G401 (cell line): ENCODE measurements at places on chromosomes 7 and 10.

DNA sequence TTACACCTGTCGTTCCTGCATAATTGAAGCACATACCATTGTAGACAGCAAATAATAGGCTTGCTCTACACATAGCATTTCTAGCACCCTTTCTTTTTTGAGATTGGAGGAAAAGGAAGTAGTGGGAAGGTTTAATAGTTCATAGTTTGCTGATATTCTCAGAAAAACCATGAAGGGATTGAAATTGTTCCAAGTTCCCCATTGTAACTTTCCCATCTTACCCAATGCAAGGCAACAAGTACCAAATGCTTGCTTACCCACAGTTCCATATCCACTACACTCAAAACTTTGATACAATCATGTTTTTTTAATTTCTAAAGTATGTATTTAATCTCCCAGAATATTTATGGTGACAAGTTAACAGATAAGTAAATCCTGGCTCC lies 13.8 kb downstream of the CYP3A5 start:
- DNase-seq, result no peak

DNA sequence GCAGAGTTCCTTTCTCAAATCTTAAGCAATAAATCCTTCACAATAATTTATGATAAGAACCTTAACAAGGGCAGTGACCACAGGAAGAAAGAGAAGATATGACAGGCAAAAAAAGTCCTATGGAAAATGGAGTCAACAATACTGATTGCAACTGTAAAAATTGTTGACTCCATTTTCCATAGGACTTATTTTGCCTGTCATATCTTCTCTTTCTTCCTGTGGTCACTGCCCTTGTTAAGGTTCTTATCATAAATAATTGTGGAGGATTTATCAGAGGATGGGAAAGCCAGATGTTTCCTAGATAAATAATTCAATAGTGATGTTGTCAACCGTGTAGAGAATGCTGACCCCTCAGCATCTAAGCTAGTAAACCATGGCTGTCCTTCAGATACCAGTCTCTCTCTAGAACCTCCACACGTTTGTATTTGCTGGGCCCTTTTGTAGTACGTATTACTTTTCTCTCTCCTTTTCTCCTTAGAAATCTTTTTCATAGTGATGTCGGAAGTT lies 172.6 kb upstream of the BET1 start:
- no peak for DNase-seq

- no peak for DNase-seq
These were observed 68.1 kb downstream of the CNOT4 start for GRCh38 chr7:135441791-135442190.

- DNase-seq, result no peak
These were observed 7.5 kb upstream of the CYTH3 start for GRCh38 chr7:6279937-6280336.

- DNase-seq, result peak; percentile 92
These were observed 11.9 kb upstream of the TSPAN15 start for GRCh38 chr10:69439350-69439739.

GRCh38 chr7:74141705-74142104 lies 32.5 kb upstream of the EIF4H start:
- DNase-seq, result no peak

DNA sequence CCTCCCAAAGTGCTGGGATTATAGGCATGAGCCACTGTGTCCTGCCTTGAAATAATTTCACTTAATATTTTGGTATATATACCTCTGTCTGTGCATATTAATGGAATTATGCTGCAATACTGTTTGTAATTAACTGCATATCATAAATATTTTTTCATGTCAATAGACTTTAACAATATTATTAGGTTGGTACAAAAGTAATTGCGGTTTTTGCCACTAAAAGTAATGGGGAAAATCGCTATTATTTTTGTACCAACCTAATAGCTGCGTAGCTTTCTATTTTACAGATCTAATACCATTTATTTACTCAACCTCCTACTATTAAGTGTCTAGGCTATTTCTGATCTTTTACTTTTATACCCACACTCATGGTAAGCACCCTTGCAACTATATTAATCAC lies 3.9 kb upstream of the PDE6C start:
- no peak for DNase-seq

GRCh38 chr10:115092258-115092554 lies 959 bp upstream of the ATRNL1 start:
- DNase-seq, result no peak

- no peak for DNase-seq
These were observed 88.8 kb downstream of the GSAP start for GRCh38 chr7:77327067-77327931.

DNA sequence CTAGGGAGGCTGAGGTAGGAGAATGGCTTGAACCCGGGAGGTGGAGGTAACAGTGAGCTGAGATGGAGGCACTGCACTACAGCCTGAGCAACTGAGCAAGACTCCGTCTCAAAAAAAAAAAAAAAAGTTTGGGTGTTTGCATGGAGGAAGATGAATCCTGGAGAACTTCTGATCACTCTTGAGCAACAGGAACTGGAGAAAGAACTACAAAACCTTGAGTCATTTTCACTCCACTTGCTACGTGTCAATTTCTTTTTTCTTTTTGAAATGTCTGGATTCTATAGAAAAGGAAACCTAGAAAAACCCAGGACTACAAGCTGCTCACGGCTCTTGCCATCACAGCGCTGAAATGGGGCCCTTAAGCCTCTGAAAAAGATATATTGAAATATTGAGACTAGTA lies 189.6 kb upstream of the NRP1 start:
- DNase-seq, result no peak

- no peak for DNase-seq
These were observed 63.0 kb downstream of the PIP4K2A start for GRCh38 chr10:22651276-22651980.

GRCh38 chr10:26730552-26730951 lies 33.1 kb downstream of the PDSS1 start:
- DNase-seq, result no peak

DNA sequence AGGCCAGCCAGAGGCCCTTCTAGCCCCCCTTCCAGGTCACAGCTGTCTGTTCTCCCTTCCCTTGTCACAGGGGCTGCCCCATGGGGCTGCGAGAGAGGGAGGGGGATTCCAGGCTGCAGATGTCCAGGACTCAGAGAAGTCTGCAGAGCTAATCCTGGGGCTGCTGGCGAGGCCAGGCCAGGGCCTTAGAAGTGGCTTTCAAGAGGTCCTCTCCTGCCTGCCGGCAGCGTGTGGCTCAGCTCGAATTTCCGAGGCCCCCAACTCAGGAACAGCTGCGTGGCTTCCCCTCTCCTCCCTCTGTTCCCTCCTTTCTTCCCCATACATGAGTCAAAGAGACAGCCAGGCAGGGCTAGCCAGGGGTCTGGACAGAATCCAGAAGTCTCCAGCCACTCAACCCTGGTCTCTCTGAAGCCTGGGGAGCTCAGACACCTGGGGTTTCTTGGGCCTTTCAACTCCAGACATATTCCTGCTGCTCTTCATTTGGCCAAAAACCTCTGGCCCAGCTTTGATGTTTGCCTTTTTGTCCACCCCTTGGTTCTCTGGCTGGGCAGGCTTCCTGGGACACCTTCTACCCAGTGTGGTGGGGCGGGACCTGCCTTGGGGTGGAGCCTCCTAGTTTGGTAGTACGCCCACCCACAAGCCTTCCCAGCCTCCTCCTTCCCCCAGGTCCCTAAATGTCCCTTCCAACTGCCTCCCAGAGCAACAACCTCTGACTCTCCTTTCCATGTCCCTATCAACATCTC lies 21.8 kb upstream of the EIF5AL1 start:
- no peak for DNase-seq

DNA sequence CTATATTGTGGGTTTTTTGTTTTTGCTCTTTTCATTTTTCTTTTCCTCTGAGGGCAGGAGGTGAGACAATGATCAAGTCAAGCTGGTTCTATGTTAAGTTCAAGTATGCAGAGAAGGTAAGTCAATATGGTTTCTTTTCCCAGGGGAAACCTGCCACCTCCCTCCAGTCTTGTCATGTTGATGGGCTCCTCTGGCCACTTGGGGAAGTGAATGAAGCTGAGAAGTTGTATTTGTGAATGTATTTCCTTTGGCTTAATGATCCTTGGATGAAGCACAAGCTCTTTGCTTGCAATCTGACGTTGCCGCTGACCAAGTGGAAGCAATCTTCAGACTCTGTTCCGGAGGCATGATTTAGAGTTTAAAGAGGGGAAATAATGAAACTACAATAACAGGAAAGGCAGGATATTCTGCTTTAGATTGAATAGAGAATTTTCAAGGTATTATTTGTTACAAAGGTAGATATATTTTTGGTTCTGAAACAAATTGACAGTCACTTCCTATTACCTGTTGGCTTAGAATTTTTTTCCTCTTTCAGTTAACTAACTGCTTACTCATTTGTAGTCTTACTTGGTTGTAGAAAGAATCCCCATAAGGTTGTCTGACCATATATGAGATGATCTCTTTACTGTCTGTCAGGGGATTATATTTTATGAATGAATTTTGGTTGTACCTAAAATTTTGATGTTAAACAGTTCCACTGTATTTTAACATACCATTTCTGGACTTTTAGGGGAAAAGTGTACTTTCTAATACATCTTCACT lies 369.6 kb downstream of the AUTS2 start:
- peak; percentile 19 for DNase-seq

- peak; percentile 91 for DNase-seq
These were observed at the start of gene HERC4 for GRCh38 chr10:68074775-68075549. Gene HERC4 (minus strand): TSS chr10:68075283. CDS start chr10:68073108, 2,175 bp downstream.

- no peak for DNase-seq
These were observed 65.5 kb downstream of the ASB13 start for GRCh38 chr10:5600908-5601307.

- peak; percentile 90 for DNase-seq
These were observed 7.0 kb downstream of the KNDC1 start for GRCh38 chr10:133166828-133167692.

DNA sequence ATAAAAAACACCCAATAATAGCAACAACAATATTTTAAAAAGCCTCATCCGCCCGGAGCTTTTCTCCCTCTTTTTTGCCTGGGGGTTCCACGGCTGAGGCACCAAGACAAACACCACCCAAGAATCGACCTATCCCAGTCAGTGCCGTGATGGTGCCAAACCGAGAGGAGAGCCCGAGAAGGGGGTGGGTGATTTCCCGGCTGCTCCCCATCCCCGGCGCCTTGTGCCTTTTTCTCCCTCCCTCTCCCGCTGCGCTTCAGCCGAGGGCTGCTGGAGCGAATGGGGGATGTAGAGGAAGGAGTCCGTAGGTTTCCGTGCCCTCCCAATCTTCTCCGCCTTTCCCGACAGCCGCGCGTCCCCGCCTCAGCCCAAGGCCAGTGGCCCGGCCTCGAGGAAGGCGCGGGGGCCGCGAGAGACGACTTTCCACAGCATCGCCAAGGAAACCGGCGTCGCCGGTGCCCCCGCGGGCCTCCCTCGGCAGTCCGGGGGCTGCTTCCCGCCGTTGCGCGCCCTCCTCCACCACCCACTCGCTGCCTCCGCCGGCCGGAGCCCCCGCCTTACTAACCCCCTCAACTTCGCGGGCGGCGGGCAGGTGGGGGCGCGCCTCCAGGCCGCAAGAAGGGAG lies 1.3 kb downstream of the EGR2 start:
- DNase-seq, result no peak

DNA sequence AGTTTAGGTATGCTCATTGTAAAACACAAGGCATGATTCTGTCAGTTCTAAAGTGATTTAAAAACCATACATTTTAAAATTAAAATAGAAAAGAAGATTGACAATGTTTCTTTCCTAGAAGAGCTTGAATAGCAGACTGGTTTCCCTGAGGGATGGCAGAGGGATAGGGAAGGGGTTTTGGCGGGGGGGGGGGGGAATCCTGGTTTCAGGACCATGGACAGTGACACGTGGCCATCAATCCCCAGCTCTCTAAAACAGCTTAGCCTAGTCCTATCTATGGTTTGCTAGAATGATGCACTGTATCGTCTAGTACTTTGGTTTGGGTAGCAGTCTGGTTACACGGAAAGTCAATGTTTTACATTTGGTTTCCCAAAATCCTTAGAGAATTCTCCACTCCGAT lies 88.7 kb downstream of the PHYHIPL start:
- no peak for DNase-seq

- peak; percentile 42 for DNase-seq
These were observed 825 bp downstream of the ZNF862 start for GRCh38 chr7:149838992-149839408.

GRCh38 chr7:30859940-30860496 lies 51.6 kb upstream of the AQP1 start:
- no peak for DNase-seq

DNA sequence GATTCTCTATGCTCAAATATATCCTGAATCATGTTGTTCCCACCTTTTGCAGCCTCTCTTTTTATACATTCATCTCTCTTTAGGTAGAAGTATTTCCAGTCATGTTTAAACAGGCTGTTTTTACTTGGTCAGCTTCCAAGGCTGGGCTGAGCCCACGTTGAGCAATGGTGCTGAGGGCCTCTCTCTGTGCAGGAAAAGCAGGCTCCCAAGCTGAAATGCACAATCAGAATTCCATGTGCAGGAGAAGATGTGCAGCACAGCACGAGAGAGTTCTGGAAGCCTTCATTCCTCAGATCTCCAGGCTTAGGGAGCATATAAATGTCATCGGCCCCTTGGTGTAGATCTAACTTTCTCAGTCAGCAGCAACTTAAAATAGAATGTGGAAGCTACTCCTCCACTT lies 588.5 kb downstream of the TNS3 start:
- no peak for DNase-seq

GRCh38 chr10:50431791-50432190 lies 180.5 kb upstream of the ASAH2 start:
- no peak for DNase-seq

GRCh38 chr7:45102785-45103712 lies 8.4 kb downstream of the TBRG4 start:
- DNase-seq, result no peak

DNA sequence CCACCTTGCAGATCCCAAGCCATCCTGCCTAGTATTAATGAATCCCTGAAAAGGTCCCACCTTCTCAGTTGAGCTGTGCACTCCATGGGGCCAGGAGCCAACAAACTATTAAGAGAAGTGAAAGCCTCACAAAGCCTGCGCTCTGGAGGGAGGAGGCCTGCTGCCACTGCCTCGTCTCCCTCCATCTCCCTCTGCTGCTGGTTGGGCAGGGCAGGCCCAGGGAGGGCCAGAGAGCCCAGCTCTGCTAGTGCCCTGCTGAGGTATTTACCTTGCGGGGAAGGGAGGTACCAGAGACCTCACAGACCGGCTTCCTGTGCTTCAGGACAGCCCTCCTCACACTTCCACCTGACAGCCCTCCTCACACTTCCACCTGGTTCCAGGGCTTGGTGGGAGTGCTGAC lies 171.5 kb downstream of the SH3PXD2A start:
- no peak for DNase-seq

DNA sequence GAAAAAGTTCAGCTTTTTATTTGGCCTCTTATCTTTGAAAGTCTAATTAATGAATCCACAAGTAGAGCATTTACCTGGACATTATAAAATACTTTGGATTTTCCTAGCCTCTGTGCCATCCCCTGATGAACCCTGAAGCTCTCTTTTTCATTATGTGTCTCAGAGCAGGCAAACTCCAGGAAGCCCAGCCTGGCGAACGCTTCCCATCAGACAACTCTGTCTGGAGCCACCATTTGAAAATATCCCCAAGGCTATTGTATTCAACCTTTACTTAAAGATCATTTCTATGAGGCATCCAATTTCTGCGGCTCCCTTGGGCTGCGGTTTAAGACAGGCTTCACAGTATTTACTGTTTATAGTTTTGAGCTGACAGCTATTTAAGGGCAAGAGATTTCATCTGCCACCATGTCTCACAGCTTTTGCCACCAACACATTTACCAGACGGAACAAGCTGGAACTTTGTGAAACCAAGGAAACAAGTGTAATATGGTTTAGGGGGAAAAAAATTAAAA lies 257.2 kb upstream of the GLI3 start:
- no peak for DNase-seq

GRCh38 chr7:24709051-24709450 lies 48.2 kb downstream of the GSDME start:
- no peak for DNase-seq
